CD4-positive, alpha-beta T cell treated with Interleukin-1 beta for 1 hour (primary cell): ENCODE measurements at places on chromosomes 2 and 18.
A peak's percentile ranks its signal among the peaks of the same experiment; 100 is the strongest.

- DNase-seq: no peak
Observed at GRCh38 chr2:192369969-192370368, 175.2 kb upstream of the TMEFF2 start.

DNA sequence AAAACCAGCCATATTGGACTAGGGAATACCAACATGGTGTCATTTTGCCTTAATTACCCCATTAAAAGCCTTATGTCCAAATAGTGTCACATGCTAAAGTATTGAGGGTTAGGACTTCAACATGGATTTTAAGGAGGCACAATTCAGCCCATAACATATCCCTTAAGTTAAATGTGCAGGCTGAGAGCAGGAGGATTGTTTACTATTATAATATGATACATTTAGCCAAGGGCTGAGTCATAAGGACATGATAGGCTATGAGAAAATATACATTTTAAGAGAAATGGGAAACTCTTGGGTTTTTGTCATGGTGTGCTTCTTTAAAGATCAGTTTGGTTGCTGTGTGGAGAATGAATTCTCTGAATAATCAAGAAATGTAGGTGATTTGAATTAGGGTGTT is 136.8 kb downstream of the RDH14 start:
- no peak for DNase-seq

DNA sequence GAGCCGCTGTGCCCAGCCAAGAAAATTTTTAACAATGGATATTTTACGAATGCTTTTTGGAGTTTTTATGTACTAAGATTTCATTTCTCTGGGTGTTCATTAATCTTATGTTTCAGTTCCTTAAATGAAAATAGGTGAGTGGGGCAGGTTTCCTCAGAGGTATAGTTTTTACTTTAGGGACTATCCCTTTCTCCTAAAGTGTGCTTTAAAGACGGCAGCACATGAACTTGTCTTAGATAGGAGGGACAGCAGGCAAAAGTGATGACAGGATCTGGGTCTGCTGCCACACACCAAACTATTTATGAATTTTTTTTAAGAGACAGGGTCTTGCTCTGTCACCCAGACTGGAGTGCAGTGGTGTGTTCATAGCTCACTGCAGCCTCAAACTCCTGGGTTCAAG is 8.0 kb upstream of the REL start:
- DNase-seq: no peak

- DNase-seq: no peak
Observed at GRCh38 chr18:50590593-50590992, 30.7 kb downstream of the MAPK4 start.

DNA sequence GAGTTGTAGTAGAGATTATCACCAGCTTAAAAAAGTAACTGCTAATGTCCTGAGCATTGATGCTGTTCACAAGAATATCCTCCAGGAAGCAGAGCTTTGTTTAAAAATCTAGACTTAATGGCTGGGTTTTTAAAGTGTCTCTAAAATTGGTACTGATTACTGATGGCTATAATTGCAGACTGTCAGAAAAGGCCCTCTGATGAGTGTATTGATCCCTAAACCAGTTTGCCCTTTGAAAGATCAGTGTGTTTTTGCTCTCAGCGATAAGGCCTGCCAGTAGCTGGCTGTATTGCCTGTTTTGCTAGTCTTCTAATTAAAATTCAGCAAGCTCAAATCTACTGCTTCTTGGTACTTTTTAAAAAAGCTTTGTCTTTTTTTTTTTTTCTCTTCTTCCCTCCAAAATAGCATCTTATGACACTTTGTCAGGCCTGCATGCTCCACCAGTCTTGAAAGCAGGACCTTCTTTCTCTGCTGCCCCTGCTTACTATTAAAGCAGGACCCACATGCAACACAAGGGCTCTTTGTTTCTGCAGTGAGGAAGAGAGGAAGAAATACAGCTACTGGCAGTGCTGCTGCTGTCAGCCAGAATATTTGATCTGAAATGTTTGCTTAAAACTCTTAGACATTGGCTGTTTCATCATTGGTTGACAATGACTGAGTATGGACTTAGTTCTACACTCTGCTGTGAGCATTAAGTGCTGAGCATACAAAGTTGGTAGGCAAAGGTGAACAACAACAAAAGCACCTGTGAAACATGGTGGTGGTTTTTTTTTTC is 1.8 kb downstream of the SEC11C start:
- no peak for DNase-seq

DNA sequence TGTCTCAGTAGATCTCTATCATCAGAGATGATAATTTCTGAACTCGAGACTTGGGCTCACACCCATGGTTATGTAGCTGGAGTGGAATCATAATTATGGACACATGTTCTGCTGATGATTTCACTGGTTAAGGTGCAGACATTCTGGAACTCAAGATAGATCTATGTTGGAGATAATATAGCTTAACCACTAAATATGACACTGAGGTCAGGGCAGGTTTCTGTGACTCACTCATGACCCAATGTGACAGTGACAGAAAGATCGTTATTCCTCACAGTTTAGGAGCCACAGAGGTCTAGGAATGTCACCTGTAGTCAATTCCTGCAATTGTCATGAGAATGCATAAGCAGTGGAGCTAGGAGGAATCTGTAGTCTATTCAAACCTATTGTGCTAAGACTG is 828.6 kb downstream of the TRIB2 start:
- no peak for DNase-seq

GRCh38 chr2:120498576-120499394 is 152.8 kb downstream of the INHBB start:
- DNase-seq: no peak

GRCh38 chr2:156589381-156590079 is 153.4 kb downstream of the GPD2 start:
- peak; percentile 4 for DNase-seq

- DNase-seq: no peak
Observed at GRCh38 chr18:25169701-25170100, 182.3 kb downstream of the ZNF521 start.

DNA sequence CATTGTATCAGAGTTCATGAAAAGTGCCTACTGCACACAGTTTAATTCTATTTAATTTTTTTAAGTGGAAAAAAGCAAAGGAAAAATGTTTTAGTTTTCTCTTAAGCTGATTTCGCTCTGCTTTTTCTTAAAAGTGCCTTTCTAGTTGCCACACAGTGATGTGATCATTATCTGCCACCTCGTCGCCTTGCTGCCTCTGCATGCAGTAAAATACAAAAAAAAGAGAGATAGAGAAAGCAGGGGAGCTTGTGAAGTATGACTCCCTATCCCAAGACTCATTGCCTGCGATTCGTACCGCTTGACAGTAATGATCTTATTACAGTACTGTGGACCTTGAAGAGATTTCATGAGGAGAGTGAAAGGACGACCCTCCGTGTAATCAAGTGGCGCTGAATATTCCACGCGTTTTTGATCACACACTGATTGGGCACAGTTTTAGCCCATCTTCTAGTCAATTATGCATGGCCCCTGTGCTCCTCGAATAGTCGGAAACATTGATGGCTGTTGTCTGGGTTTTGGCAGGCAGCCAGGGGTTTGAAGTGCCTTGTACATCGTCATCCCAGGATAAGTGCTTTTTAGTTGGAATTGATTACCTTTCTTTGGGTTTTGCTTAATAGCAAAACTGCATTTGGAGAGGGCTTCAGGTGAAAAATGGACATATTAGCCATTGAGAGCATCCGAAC is 188.3 kb downstream of the GBX2 start:
- DNase-seq: no peak

DNA sequence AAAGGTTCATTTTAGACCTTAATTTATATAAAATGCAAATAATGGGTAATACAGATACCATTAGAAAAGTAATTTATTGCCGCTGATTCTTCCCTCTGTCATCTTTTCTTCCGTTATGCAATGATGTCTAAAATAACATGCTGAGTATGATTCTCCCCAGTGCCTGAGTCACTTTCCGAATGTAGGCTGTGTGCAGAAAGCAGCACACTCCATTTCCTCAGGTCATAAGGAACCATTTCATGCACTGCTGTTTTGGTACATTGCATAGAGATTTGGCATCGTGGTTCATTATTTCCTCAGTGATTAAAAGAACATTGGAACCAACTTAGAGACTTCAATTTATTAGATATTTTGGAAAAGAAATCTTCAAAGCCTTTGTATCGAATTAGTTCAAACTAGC is 173.5 kb downstream of the CDH2 start:
- DNase-seq: no peak

- DNase-seq: peak; percentile 11
Observed at GRCh38 chr2:229910832-229911412, 10.9 kb downstream of the TRIP12 start.

DNA sequence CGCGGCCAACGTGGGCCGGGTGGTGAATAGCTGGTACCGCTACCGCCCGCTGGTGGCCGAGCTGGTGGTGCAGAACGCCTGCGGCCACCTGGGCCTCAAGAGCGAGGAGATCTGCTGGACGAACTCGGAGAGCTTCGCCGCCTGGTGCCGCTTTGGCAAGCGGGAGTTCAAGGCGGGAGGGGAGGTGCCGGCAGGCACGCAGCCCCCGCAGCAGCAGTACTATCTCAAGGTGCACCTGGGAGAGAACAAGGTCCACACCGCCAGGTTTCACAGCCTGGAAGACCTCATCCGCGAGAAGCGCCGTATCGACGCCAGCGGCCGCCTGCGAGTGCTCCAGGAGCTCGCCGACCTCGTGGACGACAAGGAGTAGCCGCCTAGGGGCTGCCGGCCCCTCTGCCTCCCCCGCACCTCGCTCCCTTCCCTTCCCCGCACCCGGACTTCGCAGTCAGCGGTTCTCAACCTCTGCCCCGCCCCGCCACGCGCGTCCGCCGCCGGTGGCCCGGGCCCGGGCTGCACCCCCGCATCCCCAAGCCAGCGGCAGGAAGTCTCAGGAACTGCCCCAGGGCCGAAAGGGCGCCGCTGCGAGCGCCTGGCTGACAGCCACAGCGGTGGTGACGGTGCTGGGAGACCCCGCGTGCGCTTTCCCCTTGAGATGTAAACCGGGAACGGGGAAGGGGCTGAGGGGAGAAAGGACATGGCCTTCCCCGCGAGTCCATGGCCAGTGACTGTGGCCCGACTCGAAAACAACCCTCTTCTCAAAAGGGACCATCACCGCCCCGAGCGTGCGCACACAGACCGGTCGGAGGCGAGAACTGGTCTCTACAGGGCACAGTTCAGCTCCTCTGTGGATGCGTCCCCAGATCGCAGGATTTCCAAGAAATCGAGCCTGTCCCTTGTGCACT is 2.2 kb downstream of the LRATD1 start:
- DNase-seq: no peak

DNA sequence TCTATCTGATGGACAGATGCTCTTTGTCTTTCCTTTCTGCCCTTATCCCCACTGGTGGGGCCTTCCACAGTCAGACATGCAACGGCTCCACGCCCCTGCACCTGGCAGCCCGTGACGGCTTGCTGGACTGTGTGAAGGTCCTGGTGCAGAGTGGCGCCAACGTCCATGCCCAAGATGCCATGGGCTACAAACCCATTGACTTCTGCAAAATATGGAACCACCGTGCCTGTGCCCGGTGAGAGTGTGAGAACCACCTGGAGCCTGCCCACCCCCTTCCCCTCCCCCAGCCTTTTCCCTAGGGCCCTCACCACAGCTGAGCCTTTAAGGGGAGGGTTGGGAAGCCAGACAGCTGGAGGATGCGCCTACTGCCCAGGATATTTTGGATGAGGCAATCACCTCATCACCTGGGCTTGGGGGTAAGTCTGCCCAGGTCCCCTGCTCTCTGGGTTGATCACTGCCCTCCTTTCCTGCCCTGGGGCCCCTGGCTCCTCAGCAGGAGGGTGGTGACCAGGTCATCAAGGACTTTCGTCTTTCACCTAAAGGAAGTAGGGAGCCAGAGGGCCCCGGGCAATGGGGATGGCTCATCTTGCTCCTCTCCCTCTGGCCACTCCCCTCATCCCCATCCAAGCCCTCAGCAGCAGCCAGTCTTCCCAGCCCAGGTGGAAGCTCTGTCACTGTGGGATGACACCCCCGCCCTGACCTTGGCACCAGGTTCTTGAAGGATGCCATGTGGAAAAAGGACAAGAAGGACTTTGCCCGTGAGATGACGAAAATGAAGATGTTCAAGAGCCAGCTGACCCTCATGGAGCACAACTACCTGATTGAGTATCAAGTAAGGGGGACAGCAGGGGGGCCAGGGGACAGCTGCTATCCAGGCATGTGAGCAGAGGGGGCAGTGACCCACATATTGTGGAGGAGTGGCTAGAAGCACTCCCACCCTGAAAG is 3.7 kb downstream of the ANKRD53 start:
- DNase-seq: no peak

GRCh38 chr2:238284802-238285515 is 3.5 kb downstream of the PER2 start:
- DNase-seq: no peak

DNA sequence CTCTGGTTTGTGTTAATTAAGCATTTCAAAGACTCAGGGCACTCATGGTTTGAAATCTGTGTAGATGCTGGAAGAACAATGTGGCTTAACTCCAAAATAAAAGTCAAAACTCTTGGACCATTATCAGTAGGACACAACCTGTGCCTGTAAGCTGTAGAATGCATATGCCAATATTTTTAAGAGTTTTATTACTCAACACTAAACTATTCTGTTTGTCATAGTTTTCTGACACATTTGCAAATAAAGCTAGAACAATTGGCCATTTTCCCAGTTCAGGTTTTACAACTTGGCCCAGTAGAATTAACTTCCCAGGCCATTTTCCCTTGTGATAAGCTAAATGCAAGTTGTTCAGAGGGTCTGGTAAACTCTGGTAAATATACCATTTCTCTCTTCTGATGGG is 713.1 kb downstream of the CBLN2 start:
- no peak for DNase-seq

DNA sequence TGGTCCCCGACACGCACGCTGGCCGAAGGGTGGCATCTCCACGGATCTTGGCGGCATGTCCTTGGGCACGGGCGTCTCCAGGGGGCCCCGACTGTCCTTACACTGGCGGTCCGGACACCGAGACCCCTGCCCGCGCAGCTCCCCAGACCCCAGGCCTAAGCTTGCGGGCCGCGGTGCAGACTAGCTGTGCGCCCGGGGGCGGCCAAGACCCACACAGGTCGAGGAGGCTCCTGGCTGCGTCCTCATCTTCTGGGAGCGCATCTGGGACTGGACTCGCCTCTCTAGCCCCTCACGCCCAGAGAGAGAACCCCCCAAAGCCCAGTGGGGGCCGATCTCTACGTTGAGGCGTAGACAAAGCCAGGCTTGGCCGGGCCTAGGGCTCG is 475 bp upstream of the TWIST2 start:
- no peak for DNase-seq

GRCh38 chr18:31398191-31398590 is 21.6 kb downstream of the DSG4 start:
- DNase-seq: no peak

DNA sequence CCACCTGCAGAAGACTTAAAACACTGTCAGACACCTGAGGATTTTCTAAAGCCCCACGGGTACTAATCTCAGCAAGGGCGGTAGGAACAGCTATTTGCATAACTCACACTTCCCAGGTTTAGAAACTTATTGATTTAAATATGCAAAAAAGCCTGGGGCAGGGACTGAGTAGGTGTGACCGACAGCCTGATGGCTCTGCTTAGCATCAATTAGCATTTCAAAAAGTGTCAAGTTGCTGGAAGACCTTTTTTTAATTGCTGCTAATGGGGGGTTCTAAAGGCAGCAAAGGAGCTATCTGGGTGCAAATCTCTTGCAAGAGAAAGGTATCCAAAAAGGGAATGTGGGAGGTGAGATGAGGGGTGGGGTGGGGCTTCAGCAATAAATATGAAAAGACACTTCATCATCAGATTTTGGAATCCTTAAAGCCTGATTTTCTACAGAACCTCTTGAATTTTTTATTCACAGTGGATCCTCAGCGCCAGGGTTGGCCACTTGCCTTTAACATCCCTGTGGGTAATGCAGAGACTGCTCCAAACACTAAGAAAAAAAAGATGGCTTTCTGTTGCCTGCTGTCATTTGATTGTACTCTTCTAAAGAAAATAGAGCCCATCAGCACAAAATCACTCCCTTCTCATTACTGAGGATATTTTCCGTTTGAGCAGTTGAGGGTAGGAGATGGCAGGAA is 121.1 kb upstream of the RMP24 start:
- DNase-seq: no peak

GRCh38 chr2:181810823-181811695 is 80.5 kb upstream of the ITPRID2 start:
- DNase-seq: no peak
